ENCODE measurements at places on chromosomes 1 and 21.

DNA sequence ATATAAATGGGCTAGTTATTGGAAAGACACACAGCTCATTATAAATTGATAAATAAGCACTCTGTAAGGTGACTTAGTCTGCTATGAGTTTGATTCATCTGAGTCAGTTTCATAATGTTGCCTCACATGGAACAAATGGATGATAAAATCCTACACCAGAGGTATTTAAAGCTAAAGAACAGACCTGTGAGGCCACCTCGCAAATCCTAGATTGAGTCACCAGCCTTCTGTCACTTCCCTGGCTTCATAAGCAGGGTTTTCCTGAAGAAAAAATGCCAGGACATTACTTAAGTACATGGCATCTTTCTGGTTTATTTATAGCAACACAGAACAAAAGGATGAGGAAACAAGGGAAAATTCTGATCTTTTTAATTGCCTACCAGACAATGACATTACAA lies 18.4 kb downstream of the CD2 start:
- DNase-seq = no peak

DNA sequence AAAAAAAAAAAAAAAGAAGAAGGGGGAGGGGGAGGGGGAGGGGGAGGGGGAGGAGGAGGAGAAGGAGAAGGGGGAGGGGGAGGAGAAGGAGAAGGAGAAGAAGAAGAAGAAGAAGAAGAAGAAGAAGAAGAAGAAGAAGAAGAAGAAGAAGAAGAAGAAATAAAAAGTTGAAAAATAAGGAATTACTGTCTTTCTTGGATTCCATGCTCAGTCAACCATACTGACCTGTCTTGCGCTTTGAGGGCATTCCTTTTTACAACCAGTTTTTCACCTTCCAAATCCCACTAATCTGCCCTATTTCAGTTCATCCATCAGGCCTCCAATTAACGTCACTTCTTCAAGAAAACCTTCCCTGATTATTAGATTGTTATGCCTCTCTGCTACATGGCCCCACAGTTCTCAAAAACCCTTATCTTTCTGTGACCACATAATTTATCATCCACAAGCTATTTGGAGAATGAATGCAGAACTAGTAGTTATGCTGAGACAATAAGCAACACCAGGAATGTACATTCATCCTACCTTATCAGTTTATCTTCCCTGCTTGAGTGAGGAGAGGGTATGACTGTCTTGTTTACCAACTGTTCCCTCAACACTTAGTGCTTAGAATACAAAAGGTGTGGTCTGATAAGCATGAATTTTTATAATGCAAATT lies 57.5 kb upstream of the GUCA2A start:
- DNase-seq = no peak

GRCh38 chr1:85555867-85556573 lies 24.5 kb upstream of the CCN1 start:
- DNase-seq = no peak

DNA sequence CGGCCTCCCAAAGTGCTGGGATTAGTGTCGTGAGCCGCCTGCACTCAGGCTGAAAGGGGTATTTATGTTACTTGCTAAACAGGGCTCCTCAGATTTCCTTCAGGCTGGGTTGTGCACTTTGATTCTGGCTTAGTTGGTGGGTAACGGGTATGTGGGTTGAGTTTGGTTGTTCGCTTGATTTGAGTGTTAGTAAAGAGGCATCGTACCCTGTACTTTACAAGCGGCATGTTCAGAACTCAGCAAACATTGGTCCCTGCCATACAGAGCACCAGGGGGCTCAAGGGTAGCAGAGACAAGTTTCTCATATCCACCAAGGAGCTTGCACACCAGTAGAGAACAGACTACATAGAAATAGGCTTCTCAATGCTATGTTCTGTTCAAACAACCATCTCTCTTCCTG lies 147.8 kb downstream of the PGBD5 start:
- no peak for DNase-seq

All from D721Med (cell line).